ENCODE measurements at places on chromosomes 1 and 21. TPM values are rescaled to one million over a fixed set of nuclear protein-coding genes. Genes with fewer than 3 reads are reported as not detected.

The NUDT17 gene
- 19.7 TPM for total RNA-seq

The AUNIP gene
- total RNA-seq: 3.0 TPM

The C1orf210 gene
- not detected for total RNA-seq

The KCND3 gene
- total RNA-seq: 0.35 TPM

The RAP1GAP gene
- total RNA-seq: 7.4 TPM

The TPTE gene
- not detected for total RNA-seq

The LEMD1 gene
- total RNA-seq: not detected

The CTSK gene
- 1.7 TPM for total RNA-seq

The CYB5RL gene
- total RNA-seq: 5.0 TPM

The DRAXIN gene
- total RNA-seq: 0.36 TPM

The TSPEAR gene
- 3.2 TPM for total RNA-seq

The TRNP1 gene
- total RNA-seq: 61.7 TPM

The IRF6 gene
- 1.4 TPM for total RNA-seq

The AIRE gene
- total RNA-seq: 0.45 TPM

- DNase-seq: no peak
Measured at GRCh38 chr21:28791595-28792282, 200.9 kb downstream of the LTN1 start.

GRCh38 chr1:117034791-117035290 is 25.3 kb upstream of the TTF2 start:
- no peak for DNase-seq

DNA sequence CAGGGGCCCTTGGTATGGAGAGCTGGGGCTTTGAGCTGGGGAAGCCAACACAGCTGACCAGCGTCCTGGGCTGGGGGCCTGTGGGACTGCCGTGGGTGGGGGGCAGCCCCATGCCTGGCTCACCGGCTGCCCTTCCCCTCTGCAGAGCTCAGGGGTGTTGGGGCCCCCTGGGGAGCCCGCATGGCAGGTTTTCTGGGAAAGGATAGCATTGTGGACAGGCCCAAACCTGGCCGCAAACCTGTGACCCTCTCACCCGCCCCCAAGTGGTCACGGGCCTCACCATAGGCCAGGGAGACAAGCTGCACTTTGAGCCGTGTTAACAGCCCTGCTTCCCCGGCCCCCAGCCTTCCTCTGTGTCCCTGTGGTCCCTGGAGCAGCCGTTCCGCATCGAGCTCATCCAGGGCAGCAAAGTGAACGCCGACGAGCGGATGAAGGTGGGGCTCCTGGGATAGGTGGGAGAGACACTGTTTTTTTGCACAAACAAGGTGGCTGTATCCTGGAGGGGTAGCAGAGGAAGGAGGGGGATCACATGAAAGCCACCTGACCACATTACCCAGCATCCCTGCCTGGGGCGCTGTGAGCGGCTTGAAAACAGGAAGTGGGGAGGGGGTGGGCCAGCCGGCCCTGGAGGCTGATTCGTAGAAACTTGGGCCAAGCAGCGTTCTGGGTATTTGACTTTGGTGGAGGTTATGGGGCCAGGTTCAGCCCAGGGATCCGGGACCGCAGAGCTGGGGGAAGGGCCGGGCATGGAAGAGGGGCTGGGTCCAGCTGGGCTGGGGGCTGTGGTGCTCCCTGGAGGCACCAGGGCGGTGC is 65.9 kb downstream of the PIK3CD start:
- peak; percentile 13 for DNase-seq

GRCh38 chr1:226575739-226576378 is 27.3 kb downstream of the STUM start:
- no peak for DNase-seq

- DNase-seq: peak; percentile 90
Measured at GRCh38 chr1:218351391-218352074, 6.4 kb downstream of the TGFB2 start.

DNA sequence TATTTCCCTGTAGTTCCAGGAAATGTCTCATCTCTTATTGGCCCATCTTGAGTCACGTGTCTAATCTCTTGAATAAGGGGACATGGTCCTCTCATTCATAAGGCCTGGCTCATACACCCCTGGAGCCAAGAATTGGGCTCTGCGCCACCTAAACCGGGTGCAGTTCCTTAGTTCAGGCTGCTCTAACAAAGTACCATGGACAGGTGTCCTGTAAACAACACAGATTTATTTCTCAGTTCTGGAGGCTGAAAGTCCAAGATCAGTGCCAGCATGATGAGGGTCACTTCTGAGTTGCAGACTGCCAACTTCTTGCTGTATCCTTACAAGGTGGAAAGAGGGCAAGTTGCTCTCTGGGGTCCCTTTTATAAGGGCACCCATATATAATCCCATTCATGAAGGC is 60.2 kb upstream of the VAMP3 start:
- no peak for DNase-seq

GRCh38 chr1:68166348-68166747 is 66.0 kb downstream of the WLS start:
- DNase-seq: no peak

DNA sequence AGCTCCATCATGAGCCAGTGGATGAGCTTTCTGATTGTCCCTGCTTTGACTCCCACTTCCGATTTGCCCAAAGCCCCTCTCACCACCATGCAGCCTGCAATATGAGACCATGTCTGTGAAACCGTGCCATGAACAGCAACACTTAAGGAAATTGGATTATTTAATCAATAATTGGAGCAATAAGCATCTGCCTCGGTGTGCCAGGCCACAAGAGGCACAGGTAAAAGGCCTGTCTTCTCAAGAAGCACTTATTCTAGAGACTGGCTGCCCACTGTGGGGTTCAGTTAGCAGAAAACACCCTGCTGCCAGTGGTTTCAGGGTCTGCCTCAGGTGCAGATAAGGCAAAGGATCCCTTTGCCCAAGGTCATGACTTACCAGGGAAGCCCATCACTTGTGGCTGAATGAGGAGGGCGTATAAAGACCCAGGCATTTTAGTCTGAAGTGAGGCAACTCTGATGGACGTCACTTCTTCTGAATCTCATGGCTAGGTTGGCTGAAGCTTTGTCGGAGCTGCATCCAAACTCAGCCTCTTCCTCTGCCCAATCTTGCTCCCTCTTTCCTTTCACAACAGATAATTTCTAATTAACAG is 7.1 kb upstream of the CHI3L2 start:
- DNase-seq: no peak

GRCh38 chr1:178093494-178093950 is 382 bp upstream of the RASAL2 start:
- peak; percentile 98 for DNase-seq

GRCh38 chr1:55359611-55360010 is 144.4 kb upstream of the USP24 start:
- DNase-seq: no peak

DNA sequence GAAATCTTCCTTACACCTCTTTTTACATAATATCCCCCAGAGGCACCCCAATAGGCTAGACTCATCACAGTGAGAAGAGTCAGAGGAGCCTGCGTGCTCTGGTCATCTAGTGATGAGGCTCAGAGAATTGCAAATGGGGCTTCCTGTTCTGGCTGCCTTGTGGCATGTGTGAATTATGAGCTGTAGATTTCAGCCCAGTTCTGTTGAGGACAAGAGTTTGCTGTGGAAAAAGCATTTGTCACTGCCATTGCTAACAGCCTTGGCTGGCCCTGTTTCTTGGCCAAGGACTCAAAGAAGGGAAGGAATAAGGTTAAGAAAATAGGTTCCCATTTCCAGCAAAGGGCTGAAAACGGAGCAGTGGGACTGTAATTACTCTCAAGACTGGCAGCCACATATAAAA is 30.7 kb downstream of the MRAP start:
- DNase-seq: peak; percentile 18

GRCh38 chr1:40965531-40965930 is 14.0 kb upstream of the CTPS1 start:
- DNase-seq: no peak

GRCh38 chr1:85089203-85089602 is 40.9 kb upstream of the MCOLN3 start:
- peak; percentile 1 for DNase-seq

GRCh38 chr21:16455526-16455925 is 725.7 kb downstream of the USP25 start:
- DNase-seq: no peak

DNA sequence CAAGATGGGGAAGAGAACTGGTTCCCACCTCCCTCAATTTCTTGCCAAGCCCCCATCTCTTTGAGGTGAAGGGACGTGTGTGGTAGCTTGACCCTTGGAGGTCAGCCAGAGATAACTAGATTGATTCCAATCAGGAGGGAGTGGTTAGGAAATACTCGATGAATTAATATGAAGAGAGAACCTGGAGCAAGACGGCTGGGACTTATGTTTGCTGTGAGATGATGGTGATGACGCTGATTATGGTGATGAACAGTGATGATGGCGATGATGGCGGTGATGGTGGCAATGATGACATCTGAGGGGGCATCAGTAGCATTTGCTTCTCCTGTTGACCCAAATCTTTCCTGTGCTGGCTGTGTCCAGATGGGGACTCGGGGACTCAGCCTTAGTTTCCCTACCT is 724 bp downstream of the PADI1 start:
- no peak for DNase-seq

DNA sequence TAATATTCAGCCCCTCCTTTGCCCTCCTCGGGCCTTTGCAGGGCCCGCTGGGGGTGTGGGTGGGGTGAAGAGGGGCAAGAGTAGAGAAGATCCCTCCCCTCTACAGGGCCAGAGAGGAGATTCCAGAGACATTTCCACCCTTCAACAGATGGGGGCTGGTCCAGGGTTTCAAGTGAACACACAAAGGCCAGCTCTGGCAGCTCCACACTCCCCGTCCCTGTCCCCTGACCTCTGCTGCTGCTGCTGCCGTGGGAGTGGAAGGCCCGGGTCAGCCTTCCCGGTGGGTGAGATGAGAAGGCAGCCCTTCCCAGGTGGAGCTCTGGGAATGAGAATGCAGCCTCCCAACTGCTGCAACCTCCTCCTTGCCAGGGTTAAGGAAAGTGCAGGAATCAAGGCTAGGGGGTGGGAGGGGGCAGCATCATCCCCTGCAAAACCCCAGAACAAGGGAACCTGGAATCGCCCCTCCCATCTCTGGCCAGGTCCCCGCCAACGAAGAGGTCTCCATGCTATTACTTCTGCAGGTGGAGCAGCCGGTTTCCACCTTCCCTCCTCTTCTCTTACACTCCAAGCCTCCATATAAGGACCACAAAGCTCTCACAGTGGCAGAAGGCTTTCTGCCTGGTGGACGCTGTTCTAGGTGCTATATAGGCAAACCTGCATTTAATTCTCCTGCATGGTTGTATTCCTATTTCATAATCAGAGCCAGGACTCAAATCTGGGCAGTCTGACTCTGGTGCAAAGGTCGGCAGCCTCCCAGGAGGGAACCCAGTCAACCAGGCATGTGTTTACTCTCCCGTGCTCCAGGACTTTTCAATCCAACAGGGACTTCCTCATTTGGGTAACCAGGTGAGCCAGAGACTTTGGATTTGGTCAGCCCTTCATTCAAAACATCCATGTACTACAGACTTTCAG is 22.9 kb upstream of the ARHGEF10L start:
- no peak for DNase-seq

DNA sequence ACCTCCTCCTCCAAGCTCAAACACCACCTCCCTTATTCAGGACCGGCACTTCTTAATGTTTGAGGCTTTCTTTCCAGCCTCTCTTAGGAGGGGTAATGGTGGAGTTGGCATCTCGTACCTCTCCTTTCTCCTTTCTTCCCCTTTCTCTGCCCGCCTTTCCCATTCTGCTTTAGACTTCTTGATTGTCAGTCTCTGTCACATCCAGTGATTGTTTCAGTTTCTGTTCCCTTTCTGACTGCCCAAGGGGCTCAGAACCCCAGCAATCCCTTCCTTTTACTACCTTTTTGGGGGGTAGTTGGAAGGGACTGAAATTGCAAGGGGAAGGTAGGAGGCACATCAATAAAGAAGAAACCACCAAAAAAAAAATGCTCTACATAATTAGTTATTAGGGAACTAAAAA is 5.6 kb downstream of the ELK4 start:
- DNase-seq: no peak

DNA sequence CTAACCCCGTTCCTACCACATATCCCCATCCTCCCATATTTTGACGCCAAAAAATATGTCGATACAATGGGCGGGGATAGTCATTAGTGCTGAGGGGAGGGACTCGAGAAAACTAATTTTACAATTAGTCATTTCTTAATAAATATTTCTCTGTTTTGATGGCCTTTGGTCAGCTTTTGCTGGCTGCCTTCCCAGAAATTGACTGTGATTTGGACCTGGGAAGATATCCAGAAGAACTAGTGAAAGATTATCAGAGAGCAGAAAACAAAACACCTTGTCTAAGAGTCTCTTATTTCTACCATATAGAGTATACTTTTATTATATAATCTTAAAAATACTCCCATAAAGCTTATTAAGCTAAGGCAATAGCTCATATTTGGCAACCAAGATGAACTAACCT is 247.6 kb downstream of the MRPL39 start:
- DNase-seq: no peak

- DNase-seq: peak; percentile 55
Measured at GRCh38 chr1:167491586-167492461, 26.5 kb downstream of the CD247 start.

- DNase-seq: no peak
Measured at GRCh38 chr1:208799186-208799585, 555.0 kb upstream of the PLXNA2 start.

- no peak for DNase-seq
Measured at GRCh38 chr1:113307771-113308445, 82.4 kb upstream of the MAGI3 start.

- DNase-seq: peak; percentile 10
Measured at GRCh38 chr1:6688001-6688400, 13.6 kb downstream of the DNAJC11 start.

DNA sequence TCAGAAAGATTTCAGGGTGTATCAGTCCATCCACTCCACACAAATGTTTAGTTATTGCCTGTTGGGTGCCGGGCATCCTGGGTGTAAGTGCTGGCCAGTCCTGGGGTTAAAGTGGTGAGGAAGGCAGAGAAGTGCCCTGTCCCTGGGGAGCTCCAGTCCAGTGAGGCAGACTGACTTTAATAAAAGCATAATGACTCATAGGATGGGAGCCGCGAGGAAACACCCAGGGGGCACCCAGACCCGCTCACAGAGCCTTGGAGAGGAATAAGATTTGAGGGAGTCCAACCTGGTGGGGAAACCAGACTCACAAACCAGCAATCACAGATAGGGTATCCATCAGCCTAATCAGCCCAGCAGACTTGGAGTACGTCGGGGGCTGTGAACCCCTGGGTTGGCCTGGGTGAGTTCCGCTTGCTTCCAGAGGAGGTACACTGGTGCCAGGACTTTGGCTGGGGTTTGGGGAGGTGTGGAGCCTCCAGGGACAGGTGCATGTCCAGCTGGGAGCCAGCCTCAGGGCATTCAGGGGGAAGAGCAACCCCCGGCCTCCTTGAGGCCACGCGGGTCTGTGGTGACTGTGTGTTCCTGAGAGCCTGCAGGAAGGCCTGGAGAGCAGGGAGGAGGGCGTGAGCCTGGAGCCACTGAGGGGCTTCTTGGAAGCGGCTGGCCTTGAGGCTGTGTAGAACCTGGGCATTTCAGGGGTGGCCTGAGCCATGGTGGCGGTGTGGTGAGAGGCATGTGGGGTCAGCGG is 3.7 kb downstream of the PEAR1 start:
- DNase-seq: no peak

GRCh38 chr21:43346551-43346950 is 80.4 kb downstream of the SIK1 start:
- no peak for DNase-seq

DNA sequence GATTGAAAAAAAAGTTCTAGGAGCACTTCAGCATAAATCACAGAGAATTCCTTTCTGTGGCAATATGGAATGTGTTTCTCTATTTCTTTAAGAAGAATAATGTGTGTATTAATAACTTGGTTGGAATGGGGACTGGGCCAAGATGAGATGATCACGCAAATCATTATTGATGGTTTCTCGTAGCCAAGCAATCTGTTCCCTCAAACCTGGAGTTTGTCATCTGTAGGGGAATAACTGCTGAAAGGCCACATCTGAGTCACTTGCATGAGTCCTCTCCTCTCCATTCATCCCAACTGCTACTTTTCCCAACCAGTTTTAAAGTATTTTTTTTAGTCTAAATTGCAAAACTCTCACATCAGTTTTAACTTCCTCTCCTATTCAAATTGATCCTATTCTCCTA is 480.4 kb downstream of the PLPP3 start:
- no peak for DNase-seq

All from cardiac muscle cell (in vitro differentiated cells and primary cell).